Left ventricle myocardium inferior (tissue), 1 donor: ENCODE measurements at places on chromosomes 6 and 20. TPM values are rescaled to one million over a fixed set of nuclear protein-coding genes. Genes with fewer than 3 reads are reported as not detected.

DNA sequence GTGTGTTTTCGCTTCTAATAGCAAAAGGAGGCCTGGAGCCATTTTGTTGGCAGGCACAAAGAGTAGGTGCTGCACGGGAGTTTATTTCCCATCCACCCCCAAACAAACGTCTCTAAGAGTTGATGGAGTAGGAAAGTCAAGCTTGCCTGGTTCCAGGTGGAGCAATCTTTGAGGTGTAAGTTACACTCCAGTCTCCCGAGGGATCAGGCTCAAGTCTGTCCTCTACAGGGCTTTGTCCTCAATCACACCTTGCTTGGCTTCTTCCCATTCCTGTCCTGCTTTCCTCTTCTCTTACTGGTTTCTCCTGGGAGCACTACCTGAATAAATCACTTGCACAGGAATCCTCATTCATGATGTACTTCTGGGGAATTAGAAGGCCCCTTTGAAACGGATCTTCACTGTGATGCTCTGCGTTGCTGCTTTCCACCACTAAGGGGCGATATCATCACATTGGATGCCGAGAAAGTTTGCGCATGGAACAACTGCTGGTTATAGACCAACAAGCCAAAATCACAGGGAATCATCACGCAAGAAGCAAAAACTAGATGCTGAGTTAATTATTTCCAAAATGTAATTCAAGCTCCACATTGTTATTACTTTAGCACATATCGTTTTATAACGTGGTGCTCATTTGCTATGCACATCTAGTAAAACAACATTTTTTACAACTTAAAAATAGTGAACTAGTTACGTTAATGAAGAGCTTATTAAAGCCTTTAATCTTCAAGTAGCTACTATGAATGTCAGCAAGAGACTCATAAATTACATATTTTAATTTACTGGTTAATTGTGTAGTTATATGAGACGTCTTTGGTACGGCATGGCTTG lies 156.8 kb downstream of the DNAH8 start:
- no peak for DNase-seq

DNA sequence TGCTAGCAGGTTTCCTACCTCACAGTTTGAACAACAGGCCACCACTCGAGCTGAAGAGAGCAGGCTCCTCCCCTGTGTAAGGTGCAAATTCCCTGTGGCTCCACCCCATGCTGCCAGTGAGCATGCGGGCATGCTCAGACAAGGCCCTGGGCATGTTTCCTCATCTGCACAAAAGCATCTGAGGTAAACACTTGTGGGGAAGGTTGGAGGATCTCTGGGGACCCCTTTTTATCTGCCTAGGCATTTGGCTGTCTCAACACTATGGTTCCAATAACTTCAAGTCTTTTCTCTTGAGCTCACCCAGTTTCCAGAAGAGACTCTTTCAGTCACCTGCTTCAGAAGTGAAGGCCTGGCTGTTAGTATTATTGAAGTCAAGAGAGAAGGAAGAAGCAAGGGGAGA lies 9.4 kb downstream of the C6orf58 start:
- DNase-seq: no peak

DNA sequence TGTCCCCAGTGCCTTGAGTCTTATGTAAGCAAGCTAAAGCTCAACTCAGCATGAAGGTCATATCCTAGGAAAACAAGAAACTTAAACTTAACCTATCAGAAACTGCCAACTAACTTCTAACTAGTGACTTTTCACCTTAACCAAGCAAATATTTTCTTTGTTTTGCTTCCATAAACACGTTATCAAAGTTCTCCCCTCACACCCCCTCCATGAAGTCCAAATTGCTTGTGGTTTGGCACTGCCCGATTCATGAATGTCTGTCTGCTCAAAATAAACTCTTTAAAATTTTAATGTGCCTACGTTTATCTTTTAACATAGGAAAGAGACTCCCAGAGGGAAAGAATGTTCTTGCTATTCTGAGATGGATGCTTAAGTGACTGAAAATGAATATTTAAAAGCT lies 34.9 kb downstream of the GSTA2 start:
- DNase-seq: no peak

- DNase-seq: peak; percentile 61
These were observed 161.7 kb downstream of the SYCP2 start for GRCh38 chr20:59771506-59772372.

- no peak for DNase-seq
These were observed 303.1 kb upstream of the CDYL start for GRCh38 chr6:4472969-4473642.

Gene OTOR
- total RNA-seq: not detected

Gene FOXS1
- total RNA-seq: 1.6 TPM

Gene ISM1
- total RNA-seq: 1.3 TPM
